ENCODE measurements at places on chromosomes 3 and 15.

DNA sequence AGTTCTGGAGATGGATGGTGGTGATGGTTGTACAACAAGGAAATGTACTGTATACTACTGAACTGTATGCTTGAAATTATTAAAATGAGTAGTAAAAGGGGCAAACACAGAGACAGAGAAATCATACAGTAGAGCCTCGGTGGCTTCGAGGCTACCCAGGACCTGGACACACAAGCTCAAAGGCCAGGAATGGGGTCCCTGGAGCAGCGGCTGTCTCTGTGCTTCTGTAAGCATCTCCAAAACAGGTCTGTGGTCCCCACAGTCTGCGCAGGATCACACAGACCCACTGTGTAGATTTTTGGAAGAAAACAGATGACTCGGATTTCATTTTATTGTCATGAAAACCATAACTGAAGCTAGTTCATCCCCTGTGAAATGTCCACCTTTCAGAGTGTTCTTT is 39.7 kb downstream of the PGPEP1L start:
- DNase-seq, result no peak

DNA sequence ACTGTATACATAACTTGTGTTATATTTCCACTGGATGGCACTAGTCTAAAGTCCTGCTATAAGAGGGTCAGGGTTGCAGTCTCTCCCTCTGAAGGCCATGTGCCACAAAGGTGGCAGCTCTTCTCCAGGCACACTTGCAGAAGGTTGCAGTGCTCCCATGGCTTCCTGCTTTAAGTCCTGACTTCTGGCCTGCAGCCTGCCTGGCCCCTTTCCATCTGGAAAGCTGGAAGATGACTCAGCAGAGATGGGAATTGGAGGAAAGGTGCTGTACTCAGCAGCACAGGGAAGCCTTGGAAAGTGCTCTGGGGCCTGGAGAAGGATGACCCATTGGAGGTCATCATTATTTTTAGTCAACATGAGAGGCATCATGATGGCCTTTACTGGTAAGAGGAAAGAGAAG is 40.9 kb upstream of the MRPL3 start:
- no peak for DNase-seq

GRCh38 chr3:37248164-37248563 is 73.8 kb upstream of the LRRFIP2 start:
- DNase-seq, result no peak

GRCh38 chr3:137347817-137348368 is 390.1 kb downstream of the IL20RB start:
- no peak for DNase-seq

DNA sequence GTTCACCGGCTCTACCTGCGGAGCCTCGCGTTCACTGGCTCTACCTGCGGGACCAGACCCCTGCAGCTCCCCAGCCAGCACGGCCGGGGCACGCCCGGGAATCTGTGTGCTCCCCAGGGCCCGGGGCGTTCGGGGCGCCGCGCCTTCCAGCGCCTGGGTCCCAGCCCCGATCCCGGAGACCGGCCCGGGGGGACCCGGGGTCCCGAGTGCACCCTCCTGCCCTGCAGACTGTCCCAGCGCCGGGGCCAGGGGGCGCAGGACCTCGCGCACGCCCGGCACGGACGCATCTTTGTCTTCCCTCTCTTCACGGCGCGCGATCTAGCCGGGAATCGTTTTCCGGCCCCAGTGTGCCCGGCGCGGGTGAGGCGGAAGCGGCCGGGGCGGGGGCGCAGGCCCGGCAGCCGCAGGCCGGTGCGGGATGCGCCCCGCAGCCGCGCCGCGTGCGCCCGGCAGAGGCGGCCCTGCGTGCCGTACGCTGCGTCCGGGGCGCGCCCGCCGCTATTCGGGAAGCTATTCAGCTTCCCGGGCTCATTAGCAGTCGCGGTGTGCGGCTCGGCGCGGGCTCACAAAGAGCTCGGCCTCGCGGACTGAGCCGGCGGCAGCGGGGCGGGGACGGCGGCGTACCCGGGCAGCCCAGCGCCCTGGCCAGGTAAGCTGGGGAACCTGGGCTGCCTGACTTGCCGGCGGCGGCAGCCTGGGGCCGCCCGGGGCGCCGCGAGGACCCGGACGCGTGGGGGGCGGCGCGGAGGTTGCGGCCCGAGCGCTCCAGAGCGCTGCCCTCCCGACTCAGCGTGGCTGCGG is at the start of gene APBA2:
Gene APBA2, plus strand, starts transcription at position 345 of the 801 bp plus-strand sequence. CDS start 167,911 bp downstream, outside the sequence.
- DNase-seq, result no peak

GRCh38 chr3:129304962-129305222 is 26.2 kb downstream of the HMCES start:
- no peak for DNase-seq

DNA sequence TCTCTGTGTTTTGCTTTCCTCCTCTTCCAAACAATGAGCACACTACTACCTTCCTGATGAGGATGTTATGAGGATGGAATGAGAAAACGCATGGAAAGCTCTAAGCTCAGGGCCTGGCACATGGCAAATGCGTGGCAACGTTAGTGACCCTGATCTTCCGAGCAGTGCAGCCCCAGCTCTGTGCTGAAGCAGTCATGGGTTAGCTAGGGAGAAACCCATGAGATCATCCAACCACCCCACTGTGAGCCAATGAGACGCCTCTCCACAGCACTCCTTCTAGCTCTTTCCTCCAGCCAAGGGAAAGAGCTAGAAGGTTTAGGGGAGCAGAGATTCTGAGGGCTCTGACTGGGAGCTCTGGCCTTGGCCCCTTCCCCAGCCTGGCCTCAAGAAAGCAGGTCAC is 4.5 kb downstream of the CPN2 start:
- no peak for DNase-seq

DNA sequence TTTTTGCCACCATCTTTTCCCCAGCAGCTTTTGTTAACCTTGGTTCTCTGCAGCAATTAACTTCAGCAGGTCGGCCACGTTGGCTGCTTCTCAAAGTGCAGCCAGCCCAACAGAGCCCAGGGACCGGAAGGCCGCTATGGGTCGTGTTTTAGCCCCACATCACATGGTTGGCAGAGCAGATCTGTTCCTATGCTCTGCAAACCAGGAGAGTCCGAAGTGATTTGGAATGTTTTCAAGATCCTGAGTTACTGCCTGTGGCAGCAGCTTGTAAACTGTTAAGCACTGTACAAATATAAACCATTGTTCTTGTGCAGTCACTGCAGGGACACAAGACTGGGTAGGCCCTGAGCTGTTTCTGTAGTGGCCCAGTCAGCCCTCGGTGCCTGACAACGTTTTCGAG is 69.6 kb upstream of the MYZAP start:
- DNase-seq, result no peak

DNA sequence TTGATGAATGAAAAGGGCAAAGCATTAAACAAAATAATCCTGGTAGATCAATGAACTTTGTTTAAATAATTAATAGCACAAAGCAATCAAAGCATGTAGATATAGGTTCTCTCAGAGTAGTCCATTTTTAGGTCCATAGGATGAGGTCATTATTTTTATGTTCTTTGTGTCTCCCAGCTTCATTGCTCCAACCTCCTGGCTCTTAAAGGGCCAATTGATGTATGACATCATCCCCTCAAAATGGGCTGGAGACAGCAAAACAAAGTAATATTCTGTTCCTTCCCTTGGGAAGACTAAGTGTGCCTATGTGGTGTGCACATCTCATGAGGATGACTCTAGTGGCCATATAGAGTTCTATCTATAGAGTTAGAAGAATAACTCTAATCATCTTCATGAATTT is 49.5 kb downstream of the HMG20A start:
- no peak for DNase-seq

DNA sequence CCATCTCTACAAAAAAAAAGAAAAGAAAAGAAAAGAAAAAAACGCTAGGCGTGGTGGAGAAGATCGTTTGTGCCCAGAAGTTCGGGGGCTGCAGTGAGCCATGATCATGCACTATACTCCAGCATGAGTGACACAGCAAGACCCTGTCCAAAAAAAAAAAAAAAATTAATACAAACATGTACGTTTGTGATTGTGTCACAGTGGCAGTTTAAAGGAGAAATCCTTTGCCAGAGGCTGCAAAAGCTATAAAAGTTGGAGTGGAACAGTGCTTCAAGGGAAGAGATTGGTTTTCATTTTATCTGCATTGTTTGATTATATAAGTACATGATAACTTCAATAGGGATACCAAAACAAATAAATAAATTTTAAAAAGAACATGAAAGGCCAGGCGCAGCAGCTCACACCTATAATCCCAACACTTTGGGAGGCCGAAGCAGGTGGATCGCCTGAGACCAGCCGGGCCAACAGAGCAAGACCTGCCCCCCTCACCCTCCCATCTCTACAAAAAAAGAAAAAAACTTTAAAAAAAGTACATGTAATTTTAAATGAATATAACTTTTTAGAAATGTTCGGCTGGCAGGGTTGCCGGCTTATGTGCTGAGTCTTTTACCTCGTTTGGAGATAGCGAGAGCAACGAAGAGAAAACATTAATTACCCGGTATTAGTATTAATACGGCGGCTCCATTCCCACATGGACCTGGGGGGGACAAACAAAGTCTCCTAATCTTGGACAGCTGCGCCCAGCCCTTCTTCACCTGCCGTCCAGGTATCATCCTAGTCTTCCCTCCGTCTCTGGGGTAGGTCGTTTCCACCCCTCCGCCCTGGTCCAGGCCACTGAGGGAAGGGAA is 573 bp upstream of the DIS3L start:
- no peak for DNase-seq

- DNase-seq, result no peak
These were observed 53.0 kb downstream of the IQGAP1 start for GRCh38 chr15:90441027-90441426.

GRCh38 chr15:73051391-73051806 is 864 bp upstream of the NEO1 start:
- DNase-seq, result no peak

DNA sequence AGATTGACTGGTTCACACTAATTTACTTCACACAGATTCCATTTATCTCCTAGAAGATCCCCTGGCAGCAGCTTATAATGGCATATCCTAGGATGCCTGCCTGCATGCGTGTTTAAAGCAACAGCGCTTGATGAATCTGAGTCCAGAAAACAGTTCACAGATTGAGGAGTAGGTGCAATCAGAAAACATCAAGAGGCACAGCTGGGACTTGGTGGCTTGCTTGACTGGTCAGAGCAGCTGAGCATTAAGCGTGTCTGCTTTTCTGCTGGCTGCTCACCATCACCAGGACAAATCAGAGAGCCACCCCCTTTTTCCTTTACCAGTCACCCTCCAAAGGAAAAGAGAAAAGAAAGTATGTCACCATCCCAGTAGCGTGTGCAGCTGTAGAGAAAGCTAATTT is 223.6 kb downstream of the WDR72 start:
- DNase-seq, result no peak

DNA sequence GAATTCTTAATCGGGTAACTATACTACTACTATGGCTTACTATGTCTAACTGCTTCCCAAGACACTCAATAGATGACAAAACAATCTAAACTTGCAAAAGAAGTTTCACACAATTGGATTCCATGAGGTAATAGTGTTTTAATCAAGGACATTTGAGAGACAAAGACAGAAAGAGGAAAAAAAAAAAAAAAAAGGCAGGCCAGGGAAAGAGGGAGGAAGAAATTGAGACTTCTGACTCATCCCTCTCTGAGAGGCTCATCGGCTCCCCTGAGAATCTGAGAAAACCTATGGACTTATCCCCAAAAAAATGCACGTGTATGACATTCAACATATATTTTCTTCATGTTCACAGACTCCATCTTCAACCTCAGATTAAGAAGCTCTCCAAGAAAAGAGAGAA is 61.0 kb downstream of the SCAPER start:
- no peak for DNase-seq

GRCh38 chr15:46502667-46503066 is 867.8 kb downstream of the SQOR start:
- no peak for DNase-seq

- no peak for DNase-seq
These were observed 25.3 kb upstream of the GABRA5 start for GRCh38 chr15:26841514-26841913.

DNA sequence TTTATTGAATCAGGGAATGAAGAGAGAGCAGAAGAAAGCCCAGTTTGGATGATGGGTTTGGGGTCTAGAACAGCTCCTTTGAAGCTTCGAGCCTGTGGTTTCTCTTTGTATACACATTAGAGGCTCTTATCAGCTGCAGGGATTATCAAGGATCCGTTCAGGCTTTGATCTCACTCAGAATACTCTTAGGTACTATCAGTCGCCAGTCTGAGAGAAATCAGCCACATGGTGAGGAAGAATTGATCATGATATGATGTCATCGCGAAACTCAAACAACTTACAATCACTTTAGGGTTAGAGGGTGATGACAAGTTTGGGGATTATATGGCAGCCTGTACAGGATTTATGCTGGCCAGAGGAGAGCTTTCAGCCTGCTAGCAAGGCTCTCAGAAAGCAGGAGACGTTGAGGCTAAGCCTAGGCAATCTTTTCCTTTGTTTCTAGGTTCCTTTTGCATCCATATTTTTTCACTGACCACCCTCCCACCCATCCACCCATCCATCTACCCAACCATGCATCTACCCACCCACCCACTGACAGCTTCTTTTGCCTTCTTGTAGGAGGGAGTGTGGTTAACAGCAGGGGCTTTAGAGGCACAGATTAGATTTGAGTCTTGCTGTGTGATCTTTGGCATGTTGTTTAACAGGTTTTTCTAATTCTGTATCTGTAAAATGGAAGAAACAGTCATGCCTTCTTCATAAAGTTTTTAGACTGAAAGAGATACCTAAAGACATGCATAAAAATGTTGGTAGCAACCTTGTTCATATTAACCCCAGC is 330.4 kb upstream of the LRRFIP2 start:
- DNase-seq, result no peak

DNA sequence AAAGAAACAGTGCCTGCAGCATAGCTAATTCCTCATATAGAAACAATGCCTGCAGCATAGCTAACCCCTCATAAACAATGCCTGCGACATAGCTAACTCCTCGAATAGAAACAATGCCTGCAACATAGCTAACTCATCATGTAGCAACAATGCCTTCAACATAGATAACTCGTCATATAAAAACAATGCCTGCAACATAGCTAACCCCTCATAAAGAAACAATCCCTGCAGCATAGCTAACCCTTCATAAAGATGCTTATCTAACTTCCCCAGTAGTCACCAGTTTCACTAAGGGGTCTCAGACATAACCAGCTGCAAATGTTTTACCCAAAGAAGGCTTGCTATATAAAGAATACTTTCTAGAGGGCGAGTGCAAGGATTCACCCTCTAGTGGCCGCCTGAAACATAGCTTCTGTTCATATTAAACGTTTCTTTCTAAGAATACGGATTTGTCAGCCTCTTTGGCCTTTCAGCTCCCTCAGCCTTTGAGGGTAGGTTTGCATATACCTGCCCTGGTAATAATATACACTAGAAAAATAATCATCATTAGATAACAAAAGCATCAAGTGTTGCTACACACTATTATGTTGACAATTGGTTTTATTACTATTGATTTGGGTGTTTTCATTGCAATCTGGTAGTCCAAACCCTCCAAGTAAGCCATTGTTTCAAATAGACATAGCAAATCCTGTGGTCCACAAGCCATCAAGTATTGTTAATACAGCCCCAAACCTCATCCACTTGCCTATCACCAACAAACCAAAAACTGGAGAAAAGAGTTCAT is 44.4 kb upstream of the FAN1 start:
- no peak for DNase-seq
